Activated CD4-positive, alpha-beta T cell treated with anti-CD3 and anti-CD28 coated beads, Interleukin-2, amount 10 ng/mL, durations not matched to agents 24 days and 14 days (primary cell): ENCODE measurements at places on chromosomes 13 and 19.
A peak's percentile ranks its signal among the peaks of the same experiment; 100 is the strongest.

DNA sequence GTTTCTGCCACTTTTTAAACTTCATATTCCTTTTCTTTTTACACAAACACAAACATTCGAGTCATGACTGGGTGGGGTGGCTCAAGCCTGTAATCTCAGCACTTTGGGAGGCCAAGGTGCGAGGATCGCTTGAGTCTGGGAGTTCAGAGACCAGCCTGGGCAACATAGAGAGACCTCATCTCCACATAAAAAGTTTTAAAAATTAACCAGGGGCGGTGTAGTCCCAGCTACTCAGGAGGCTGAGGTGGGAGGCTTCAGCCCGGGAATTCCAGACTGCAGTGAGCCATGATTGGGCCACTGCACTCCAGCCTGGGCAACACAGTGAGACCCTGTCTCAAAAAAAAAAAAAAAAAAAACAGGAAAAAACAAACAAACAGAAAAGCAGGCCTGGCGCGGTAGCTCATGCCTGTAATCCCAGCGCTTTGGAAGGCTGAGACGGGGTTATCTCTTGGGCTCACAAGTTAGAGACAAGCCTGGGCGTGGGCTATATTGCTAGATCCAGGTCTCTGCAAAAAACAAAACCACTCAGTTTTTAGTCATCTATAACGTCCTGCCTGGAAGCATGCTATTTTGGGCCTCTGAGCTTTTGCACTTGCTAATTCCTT lies 583 bp upstream of the BAX start:
- H3K4me1 ChIP-seq, result peaks cover 25% of the 10 kb centered on the region
- no peaks in the 10 kb centered on the region for H3K27me3 ChIP-seq
- H3K27ac ChIP-seq, result peak overlapping the region; percentile 93
- peak overlapping the region; percentile 86 for H3K4me3 ChIP-seq

DNA sequence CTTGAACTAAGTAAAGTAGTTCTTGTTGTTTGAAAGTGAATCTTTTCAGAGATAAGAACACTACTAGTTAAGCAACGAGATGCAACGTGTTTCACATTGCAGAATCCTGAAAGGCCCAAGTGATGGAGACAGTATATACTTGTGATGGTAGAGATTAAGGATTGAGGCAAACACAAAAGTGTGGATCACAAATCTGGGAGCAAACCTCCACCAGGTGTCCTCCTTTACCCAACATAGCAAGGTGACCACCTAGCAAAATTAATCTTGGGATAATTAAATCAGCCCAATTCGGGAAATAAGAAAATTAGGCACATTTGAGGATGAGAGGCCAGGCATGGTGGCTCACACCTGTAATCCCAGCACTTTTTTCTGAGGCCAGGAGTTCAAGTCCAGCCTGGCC lies 563.9 kb downstream of the DACH1 start:
- H3K36me3 ChIP-seq, result no peaks in the 10 kb centered on the region
- H3K27ac ChIP-seq, result no peak overlapping the region
- H3K4me1 ChIP-seq, result no peaks in the 10 kb centered on the region
- H3K27me3 ChIP-seq, result peaks cover 4% of the 10 kb centered on the region
- no peak for DNase-seq

DNA sequence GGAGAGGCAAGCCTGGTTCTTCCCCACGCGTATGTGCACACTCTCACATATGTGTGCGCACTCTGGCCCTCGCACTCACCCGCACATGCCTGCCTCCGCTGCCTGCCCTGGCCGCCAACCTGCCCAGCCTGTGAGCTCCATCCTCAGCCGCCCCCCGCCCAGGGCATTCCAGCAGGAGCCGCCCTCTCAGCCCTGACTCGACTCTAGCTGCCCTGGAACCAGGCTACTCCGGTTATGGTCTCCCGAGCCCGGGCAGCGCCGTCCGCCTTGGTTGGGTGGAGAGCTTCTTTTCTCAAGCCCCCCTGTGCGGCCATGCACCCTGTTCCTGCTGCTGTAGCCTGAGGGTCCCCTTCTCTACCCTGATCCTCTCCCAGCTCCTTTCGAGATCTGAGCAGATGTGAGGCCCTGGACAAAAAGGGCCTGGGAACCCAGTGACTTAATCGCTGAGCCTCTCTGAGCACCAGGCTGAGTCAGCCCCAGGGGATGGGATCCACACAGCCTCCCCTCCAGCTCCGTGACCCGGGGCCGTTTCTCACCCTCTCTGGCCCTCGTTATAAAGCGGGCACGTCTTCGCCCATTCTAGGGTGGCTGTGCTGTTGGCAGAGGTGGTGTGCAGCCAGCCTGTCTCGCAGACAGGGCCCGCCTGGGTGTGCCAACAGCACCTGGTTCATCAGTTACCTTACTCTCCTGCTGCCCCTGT lies 191.5 kb downstream of the TEX29 start:
- no peaks in the 10 kb centered on the region for H3K27me3 ChIP-seq
- H3K36me3 ChIP-seq, result no peaks in the 10 kb centered on the region
- no peak for DNase-seq
- no peak overlapping the region for H3K4me3 ChIP-seq
- H3K4me1 ChIP-seq, result no peaks in the 10 kb centered on the region
- H3K27ac ChIP-seq, result no peak overlapping the region

DNA sequence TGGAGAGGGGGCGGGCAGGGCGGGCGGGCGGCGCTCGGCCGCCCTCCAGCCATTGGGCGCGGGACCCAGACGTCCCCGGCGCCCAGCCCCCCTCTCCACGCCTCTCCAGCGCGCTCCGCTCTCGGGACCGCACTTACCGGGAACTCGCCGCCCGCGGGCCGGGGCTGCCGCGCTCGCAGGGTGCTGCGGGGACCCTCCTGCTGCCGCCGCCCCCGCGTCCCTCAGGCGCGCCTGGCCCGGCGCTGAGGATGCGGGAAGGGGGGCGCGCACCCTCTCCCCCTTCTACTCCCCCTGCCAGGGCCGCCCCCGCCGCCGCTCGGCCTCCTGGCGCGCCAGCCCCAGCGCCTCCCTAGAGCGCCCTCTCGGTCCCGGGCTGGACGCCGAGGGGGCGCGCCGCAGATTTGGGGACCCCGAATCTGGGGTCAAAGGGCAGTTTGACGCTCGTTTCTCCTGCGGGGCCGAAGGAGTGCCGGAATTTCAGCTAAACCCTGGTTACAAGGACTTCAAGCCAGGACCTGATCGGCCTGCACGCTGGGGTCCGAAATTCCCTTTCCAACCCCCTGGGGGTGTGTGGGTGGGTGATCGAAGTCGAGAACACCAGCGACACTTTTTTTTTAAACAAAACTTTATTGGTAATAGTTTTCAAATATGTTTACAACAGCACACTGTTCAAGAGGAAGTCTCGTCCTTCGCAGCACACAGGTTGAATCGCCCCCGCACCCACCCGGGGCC lies 696 bp upstream of the SAMD1 start:
- H3K4me3 ChIP-seq, result peak overlapping the region; percentile 92
- H3K36me3 ChIP-seq, result peaks cover 40% of the 10 kb centered on the region
- peak overlapping the region; percentile 98 for H3K27ac ChIP-seq
- peaks cover 17% of the 10 kb centered on the region for H3K4me1 ChIP-seq
- no peaks in the 10 kb centered on the region for H3K27me3 ChIP-seq
- peak; percentile 94 for DNase-seq

DNA sequence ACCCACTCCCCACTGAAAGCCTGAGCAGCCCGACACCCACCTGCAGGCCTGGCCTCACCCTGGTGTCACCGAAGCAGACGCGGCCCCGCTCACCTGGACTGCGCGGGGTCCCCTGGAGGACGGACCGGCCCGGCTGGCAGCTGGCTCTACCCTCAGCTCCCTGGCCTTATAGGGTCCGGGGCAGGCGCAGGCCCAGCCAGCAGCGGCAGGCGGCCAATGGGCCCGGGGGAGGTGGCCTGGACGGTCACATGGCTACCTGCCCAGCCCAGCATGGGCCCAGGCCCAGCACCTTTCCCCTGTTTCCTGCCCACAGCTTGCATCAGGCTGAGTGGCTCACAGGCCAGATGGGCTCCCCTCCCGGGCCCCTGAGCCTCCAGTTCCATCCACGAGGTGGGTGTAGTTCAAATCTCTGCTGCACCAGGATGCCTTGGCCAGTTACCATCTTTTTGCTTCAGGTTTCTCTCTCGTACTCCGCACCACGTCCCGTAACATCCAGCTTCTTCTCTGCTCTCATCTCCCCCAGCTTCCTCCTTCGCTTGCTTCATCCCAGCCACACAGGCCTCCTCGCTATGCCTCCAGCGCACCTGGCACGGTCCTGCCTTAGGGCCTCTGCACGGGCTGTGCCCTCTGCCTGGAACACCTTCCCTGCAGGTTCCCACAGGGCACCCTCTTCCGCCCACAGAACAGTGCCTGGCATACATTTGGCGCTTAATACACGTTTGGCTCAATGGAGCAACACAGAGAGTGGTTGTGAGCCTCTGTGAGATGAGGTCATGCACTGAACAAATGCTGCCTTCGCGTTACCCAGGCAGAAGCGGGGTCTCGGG lies at the start of gene PLIN4:
PLIN4 (minus strand) TSS at position 142 of the 827 bp plus-strand sequence. CDS start 214 bp downstream, outside the sequence.
- no peak for DNase-seq
- no peaks in the 10 kb centered on the region for H3K4me1 ChIP-seq
- H3K4me3 ChIP-seq, result no peak within 1 kb of the TSS
- H3K36me3 ChIP-seq, result no peaks in the 10 kb centered on the region
- peaks cover 2% of the 10 kb centered on the region for H3K27me3 ChIP-seq
- H3K27ac ChIP-seq, result no peak within 1 kb of the TSS

- H3K27me3 ChIP-seq, result no peaks in the 10 kb centered on the region
- H3K27ac ChIP-seq, result no peak overlapping the region
Measured at GRCh38 chr13:21871919-21872318, 201.0 kb downstream of the FGF9 start.

DNA sequence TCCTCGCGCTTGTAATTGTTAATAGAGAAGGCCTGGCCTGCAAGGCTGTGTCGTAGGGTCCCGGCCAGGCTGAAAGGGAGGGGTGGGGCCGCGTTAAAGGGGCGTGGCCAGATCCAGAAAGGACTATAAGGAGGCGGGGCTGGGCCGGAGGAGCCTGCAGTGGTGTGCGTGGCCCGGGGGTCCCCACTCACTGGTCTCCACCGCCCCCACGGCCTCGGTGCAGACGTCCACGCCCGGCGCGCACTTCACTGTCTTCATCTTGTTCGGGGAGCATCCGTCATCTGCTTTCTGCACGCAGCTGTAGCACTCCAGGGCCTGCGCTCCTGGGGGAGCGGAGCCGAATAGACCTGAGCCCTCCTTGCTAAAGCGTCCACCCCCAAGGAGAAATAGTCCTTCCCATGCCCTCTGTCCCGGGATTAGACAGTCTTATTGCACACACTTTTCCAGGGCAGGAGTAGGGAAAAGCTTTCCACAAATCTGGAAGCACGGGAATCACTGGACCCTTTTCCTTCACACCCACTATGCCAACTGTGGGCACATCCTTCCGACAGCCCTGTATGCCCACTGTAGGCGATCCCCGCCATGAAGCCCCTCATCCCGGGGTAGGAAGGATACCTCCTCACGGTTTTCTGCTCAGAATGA lies 1.2 kb downstream of the LYPD3 start:
- no peaks in the 10 kb centered on the region for H3K27me3 ChIP-seq
- peak overlapping the region; percentile 93 for H3K27ac ChIP-seq
- DNase-seq, result peak; percentile 94
- peak overlapping the region; percentile 92 for H3K4me3 ChIP-seq
- H3K4me1 ChIP-seq, result peaks cover 45% of the 10 kb centered on the region

GRCh38 chr19:3129112-3129511 lies 6.7 kb upstream of the GNA15 start:
- DNase-seq, result no peak
- peaks cover 27% of the 10 kb centered on the region for H3K4me1 ChIP-seq

GRCh38 chr13:111469450-111469849 lies 149.0 kb downstream of the TEX29 start:
- no peaks in the 10 kb centered on the region for H3K4me1 ChIP-seq
- no peaks in the 10 kb centered on the region for H3K36me3 ChIP-seq
- peaks cover 7% of the 10 kb centered on the region for H3K27me3 ChIP-seq
- no peak for DNase-seq
- H3K27ac ChIP-seq, result no peak overlapping the region
- H3K4me3 ChIP-seq, result no peak overlapping the region

DNA sequence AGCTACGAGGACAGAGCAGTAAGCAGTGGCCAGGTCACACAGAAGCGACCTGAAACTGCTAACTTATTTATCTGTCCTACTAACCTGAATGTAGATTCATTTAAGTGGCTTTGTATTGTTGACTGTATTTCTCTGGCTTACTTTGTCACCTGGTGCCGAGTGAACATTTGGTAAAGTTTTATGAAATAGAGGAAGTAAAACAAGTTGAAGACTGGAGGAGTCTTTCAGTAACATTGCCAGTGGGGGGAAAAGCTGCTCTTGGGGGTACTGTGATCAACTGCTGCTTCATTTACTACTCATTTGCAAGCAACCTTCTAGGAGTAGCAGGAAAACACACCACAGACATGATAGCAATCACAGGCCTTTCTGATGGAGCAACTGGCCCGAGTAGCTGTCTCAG lies 615.0 kb downstream of the FGF9 start:
- H3K4me3 ChIP-seq, result no peak overlapping the region
- H3K27me3 ChIP-seq, result no peaks in the 10 kb centered on the region
- no peaks in the 10 kb centered on the region for H3K4me1 ChIP-seq
- no peaks in the 10 kb centered on the region for H3K36me3 ChIP-seq

GRCh38 chr13:59447031-59447430 lies 716.7 kb downstream of the DIAPH3 start:
- H3K4me1 ChIP-seq, result no peaks in the 10 kb centered on the region
- H3K36me3 ChIP-seq, result no peaks in the 10 kb centered on the region
- no peak for DNase-seq
- H3K27me3 ChIP-seq, result peaks cover 7% of the 10 kb centered on the region

GRCh38 chr19:37938353-37938752 lies 31.3 kb downstream of the SIPA1L3 start:
- H3K4me1 ChIP-seq, result no peaks in the 10 kb centered on the region
- H3K27me3 ChIP-seq, result no peaks in the 10 kb centered on the region
- DNase-seq, result no peak
- H3K36me3 ChIP-seq, result peaks cover 8% of the 10 kb centered on the region
- H3K4me3 ChIP-seq, result no peak overlapping the region
- H3K27ac ChIP-seq, result no peak overlapping the region

DNA sequence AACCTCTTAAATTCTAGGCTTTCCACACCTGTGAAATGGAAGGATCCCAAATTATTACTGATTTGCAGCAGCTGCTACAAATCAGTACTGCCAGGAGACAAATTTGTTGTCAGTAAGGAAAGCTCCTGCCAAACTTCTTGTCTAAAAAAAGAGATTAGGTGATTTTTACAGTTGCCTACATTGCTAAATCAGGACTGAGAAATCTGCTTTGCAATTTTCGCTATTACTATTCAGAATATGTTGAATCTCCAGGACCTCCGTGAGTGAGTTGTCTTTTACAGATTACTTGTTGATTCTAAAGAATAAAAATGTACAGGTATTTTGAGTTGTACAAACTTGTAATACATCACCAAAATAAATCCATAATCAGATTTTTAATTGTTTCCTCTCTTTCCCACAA lies 1815.9 kb downstream of the PCDH9 start:
- H3K4me3 ChIP-seq, result no peak overlapping the region
- H3K36me3 ChIP-seq, result no peaks in the 10 kb centered on the region
- no peak overlapping the region for H3K27ac ChIP-seq

- DNase-seq, result no peak
- no peaks in the 10 kb centered on the region for H3K27me3 ChIP-seq
- H3K27ac ChIP-seq, result peak overlapping the region; percentile 98
- peaks cover 29% of the 10 kb centered on the region for H3K36me3 ChIP-seq
- peaks cover 21% of the 10 kb centered on the region for H3K4me1 ChIP-seq
- peak overlapping the region; percentile 100 for H3K4me3 ChIP-seq
Measured at GRCh38 chr19:38375098-38375493, 725 bp downstream of the PSMD8 start.
